ENCODE measurements at places on chromosomes 1 and 21. TPM values are rescaled to one million over a fixed set of nuclear protein-coding genes. Genes with fewer than 3 reads are reported as not detected.

Gene GPATCH2
- total RNA-seq: 39.6 TPM

Gene MANEAL
- total RNA-seq: 0.65 TPM

Gene EYA3
- total RNA-seq: 21.9 TPM

Gene PLEKHG5
- 5.1 TPM for total RNA-seq

Gene CSMD2
- total RNA-seq: 0.82 TPM

Gene C8A
- total RNA-seq: not detected

Gene LCE1A
- total RNA-seq: not detected

Gene RNF187
- 39.8 TPM for total RNA-seq

Gene TDRD5
- not detected for total RNA-seq

Gene EPHA8
- total RNA-seq: not detected

Gene ZNF593OS
- total RNA-seq: not detected

Gene TEX50
- not detected for total RNA-seq

Gene MCOLN2
- 1.1 TPM for total RNA-seq

Gene ADGRB2
- 11.3 TPM for total RNA-seq

Gene BSND
- not detected for total RNA-seq

Gene ZNF683
- not detected for total RNA-seq

Gene LHX4
- 0.16 TPM for total RNA-seq

Gene TLR5
- not detected for total RNA-seq

Gene CRABP2
- 62.7 TPM for total RNA-seq

Gene VCAM1
- 24.8 TPM for total RNA-seq

Gene SPRR4
- not detected for total RNA-seq

Gene PEAR1
- 10.8 TPM for total RNA-seq

Gene ADAM30
- total RNA-seq: not detected

Gene TTLL10
- total RNA-seq: not detected

Gene NME7
- total RNA-seq: 36.0 TPM

Gene PNRC2
- 134 TPM for total RNA-seq

Gene CHRNB2
- under 0.01 TPM for total RNA-seq

Gene COL6A2
- 1,068 TPM for total RNA-seq

Gene COPA
- 220 TPM for total RNA-seq

Gene VANGL1
- 14.3 TPM for total RNA-seq

Gene MPZL1
- total RNA-seq: 112 TPM

Gene PTAFR
- 0.65 TPM for total RNA-seq

Gene HNRNPCL4
- total RNA-seq: not detected

Gene TNNI3K
- total RNA-seq: not detected

All from fibroblast of the aortic adventitia (primary cell).